Cortex of kidney (tissue), 1 donor: ENCODE measurements at places on chromosomes 3 and 15.

- DNase-seq = no peak
Observed at GRCh38 chr15:74893627-74894026, 3.8 kb downstream of the MPI start.

DNA sequence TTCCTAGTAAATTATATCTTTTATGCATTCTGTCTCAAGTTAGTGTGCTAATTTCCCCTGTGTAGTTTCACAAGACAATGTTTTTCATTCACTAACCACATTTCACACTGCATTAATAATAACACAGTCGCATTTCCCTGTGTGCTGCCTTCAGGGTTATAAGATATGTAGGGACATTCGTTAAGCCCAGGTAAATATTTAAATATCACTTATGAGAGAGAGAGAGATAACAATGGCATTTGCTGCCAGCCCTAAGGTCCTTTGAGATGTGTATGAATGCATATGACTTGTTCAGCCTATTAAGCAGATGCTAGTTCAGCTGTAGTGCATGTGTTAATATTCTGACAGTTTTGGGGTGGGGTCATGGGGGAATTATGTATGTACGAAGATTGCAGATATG lies 876.7 kb downstream of the NAALADL2 start:
- no peak for DNase-seq

DNA sequence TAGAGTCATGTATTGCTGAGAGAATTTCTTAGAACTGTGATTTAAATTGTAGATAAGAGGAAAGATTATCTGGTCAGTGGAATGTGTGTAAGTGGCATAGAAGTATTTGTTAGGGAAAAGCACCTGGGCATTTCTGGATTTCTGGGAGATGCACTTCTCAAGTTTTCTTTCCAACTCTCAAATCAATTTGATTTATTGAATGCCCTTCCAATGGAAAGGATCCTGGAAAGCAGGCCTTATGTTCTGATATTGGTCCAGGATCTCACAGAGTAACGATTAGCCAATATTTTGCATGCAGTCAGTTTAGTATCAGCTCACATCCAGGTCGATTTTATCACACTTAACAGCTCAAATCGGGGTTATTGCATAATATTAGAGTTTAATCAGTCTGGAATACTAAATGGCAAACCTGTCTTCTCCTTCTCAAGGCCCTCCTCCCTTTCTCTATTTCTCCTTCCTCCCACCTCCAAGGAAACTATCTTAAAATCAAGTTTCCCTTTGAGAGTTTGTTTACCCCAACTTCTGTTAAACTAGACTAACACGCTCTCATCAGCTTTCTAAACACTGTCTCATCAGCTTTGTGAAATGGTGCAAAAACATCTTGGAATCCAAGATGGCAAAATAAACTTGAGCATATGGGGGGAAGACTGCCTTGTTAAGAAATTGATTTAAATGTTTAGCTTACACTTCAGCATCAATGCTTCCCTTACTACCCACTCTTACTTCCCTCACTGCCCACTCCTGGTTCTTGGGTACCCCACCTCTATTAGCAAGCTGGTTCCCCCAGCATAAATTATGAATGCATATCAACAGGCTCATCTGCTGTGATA lies 9.5 kb downstream of the SOX2 start:
- no peak for DNase-seq

DNA sequence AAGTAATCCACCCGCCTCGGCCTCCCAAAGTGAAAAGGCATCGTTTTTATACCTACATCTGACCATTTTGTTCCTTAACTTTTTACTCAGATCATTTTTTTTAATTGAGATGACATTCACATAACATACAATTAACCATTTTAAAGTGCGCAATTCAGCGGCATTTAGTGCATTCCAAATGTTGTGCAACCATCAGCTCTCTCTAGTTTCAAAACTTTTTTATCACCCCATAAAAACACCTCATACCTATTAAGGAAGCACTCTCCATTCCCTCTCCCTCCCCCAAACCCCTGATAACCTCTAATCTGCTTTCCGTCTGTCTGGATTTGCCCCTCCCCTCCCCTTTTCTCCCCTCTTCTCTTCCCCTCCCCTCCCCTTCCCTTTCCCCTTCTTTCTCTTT lies 310.1 kb downstream of the UACA start:
- DNase-seq = no peak

DNA sequence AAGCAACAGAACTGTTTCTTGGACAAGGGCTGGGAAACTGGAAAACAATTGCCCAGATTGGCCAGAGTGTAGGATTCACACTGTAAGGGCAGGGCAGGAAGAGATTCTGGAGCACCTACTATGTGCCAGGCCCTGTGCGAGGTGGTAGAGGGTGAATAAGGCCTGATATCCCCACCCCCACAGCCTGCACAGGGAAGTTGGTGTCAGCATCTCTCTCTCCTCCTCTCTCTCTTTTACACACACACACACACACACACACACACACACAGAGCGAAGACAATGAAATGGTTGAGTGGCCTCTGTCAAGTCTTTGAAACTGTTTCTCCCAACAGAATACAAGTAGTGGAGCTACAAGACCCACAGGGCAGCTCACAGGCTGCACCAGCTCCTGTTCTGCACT lies 47.1 kb upstream of the SLCO2A1 start:
- DNase-seq = no peak

- no peak for DNase-seq
Observed at GRCh38 chr3:113035387-113035982, 44.7 kb downstream of the GTPBP8 start.

DNA sequence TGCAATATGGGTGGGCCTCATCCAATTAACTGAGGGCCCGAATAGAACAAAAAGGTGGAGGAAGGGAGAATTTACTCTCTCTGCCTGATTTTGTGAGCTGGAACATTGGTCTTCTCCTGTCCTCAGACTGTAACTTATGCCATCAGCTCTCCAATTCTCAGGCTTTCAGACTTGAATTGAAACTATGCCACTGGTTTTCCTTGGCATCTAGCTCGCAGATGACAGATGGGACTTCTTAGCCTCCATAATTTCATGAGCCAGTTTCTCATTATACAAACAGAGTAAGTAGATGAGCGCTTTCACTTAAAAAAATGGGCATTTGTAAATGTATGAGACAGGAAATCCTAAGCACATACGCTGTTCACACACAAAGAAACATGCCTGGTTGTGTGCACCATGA lies 8.7 kb upstream of the PTX3 start:
- no peak for DNase-seq

GRCh38 chr15:91408476-91409076 lies 308.5 kb downstream of the SV2B start:
- DNase-seq = no peak

DNA sequence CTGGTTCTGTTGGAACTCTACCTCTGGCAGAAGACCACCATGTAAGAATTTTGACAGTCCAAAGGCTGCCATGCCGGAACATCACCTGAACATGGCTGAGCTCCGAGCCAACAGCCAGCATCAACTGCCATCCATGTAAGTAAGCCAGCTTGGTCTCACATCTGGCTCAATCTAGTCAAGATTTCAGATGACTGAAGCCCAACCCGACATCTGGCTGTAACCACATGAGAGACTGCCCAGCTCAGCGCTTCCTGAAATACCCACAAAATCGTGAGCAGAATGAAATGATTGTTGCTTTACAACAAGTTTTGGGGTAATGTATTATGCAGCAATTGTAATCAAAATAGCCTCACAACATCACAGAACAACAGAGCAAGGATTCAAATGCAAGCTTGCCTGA lies 32.9 kb downstream of the GHSR start:
- no peak for DNase-seq

GRCh38 chr3:32340039-32340438 lies 51.6 kb upstream of the CMTM7 start:
- no peak for DNase-seq

GRCh38 chr3:109070211-109070610 lies 47.7 kb downstream of the MORC1 start:
- no peak for DNase-seq

GRCh38 chr15:43270676-43271306 lies 4.1 kb upstream of the TGM5 start:
- DNase-seq = no peak

- no peak for DNase-seq
Observed at GRCh38 chr15:60462027-60462426, 16.9 kb downstream of the ICE2 start.

- DNase-seq = no peak
Observed at GRCh38 chr15:58678683-58679082, 70.8 kb downstream of the ADAM10 start.

- no peak for DNase-seq
Observed at GRCh38 chr15:101615986-101616848, 36.0 kb downstream of the TM2D3 start.

- DNase-seq = no peak
Observed at GRCh38 chr3:186467969-186468368, 76.2 kb downstream of the CRYGS start.

DNA sequence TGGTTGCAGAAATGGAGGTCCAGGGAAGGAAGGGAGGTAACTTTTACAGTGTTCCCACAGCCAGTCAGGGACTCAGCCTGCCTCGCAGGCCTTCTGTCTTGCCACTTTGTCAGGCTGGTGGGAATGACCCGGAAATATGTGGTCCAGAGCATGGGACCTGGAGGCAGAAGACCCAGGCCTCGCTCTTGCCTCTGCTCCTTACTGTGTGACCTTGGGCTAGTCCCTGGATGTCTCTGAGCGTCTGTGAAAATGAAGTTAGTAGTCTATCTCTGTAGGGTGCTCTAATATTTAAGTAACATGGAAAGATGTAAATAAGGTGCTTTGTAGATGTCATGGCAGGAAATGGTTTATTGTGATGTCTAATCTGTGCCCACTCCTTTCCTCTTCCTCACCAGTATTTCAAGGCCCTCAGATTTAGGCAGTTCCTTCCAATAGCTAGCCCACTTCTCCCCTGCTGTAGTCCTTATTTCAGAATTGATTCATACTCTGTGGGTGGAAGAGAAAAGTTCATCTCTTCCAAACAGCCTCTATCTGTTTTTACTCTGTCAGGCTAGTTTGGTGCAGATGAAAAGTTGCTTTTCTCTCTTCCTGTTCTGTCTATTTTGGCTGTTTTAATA lies 9.1 kb downstream of the CORO2B start:
- no peak for DNase-seq

DNA sequence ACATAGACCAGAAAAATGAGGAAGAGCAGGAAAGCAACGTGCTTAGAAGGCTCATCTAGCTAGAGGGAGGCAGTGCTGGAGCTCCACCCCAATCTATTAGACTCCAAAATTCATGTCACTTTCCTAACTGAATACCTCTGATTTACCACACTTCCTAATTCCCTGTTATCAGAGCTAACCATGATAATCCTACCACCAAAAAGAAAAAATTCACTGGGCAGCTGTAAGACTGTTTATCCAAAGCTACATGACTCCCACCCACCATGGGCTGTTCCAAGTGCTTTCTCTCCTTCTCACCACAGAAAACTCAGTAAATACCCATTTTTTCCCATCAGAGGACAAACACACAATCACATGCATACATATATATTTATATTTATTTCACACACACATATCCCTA lies 479.5 kb upstream of the WNT5A start:
- DNase-seq = no peak

DNA sequence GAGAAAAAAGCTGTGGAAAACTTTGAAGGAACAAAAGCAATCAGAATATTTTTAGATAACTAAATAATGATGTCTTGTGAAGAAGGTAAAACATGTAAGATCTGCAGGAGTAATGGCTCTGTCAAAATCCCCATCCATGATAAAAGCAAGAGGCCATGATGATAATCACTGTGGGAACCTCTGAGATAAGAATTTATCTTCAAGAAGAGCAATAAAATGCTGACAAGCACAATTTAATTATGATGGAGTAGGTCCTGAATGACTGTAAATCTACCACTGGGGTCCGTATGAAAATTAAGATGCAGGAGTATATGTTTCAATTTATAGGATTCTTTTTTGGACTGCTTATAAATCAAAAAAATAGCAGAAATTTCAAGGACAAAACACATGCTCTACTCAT lies 68.3 kb upstream of the CHMP2B start:
- DNase-seq = no peak

DNA sequence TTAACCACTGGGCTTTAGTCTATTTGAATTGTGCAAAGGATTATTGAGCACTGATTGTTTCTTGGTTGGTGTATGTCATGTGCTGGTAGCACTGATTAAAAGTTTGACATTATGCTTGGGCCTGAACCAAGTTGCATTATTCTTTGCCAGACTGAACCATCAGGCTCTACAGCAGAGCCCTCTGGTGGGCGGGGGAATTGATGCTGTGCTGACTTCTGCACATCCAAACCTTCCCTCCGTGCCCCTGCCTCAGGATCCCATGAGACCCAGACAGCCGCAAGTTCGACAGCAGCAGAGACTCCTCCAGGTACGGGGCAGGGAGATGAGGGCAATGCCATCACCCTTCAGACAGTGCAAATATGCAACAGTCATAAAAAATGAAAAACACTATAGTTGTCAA lies 28.4 kb upstream of the P2RY12 start:
- no peak for DNase-seq

DNA sequence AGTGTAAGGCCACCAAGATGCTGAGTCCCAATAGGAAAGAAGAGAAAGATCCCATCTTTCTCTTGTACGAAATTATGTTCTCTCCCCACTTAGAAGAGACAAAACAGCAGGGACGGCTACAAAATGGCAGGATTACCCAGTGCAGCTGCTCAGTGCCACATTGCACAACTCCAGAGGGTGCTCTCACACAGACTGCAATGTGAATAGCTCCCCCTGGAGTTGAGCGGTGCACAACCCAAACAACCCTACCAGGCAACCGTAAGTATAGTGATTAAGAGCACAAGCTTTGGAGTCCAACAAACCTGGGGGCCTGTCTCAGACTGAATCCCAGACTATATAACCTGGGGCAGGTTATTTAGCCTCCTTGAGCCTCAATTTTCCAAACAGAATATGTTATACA lies 3.1 kb upstream of the BHLHE40 start:
- no peak for DNase-seq

GRCh38 chr3:100030346-100030745 lies 84.0 kb downstream of the FILIP1L start:
- no peak for DNase-seq

- no peak for DNase-seq
Observed at GRCh38 chr3:186444974-186445373, 82.9 kb upstream of the DGKG start.

DNA sequence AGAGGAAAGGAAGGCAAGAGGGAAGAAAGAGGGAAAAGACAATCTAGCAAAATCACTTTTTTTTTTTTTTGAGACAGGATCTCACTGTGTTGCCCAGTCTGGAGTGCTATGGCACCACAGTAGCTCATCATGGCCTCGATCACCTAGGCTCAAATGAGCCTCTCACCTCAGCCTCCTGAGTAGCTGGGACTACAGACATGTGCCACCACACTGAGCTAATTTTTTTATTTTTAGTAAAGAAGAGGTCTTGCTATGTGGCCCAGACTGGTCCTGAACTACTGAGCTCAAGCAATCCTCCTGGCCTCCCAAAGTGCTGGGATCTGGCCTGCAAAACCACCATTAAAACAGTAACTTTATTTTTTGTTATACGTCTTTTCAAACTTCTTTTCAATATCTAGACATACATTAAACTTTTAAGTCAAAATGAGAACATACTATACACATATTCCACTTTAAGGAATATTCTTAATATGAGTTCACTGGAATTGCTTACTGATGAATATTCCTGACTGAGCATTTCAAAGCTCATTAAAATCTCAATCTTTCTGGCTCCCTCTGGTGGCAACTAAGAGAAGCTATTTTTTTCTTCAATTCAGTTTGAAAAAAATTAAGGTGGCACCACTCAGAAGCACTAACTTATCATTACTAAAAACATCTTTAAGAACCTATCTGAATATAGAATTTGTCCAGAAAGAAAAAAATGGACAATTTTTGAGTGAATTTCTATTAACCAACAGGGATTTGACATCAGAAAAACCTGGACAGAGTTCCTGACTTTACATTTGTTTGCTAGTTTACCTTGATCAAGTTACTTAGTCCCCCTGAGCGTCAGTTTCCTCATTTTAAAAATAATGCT lies 40.9 kb downstream of the UACA start:
- DNase-seq = no peak
